ENCODE measurements at places on chromosomes 4 and X. TPM values are rescaled to one million over a fixed set of nuclear protein-coding genes. Genes with fewer than 3 reads are reported as not detected.

ADH7 gene
- not detected for total RNA-seq

NHS gene
- total RNA-seq: 5.7 TPM

CNKSR2 gene
- 3.7 TPM for total RNA-seq

NPFFR2 gene
- total RNA-seq: not detected

NHSL2 gene
- 0.38 TPM for total RNA-seq

MAGEE2 gene
- total RNA-seq: not detected

FAM47E gene
- not detected for total RNA-seq

F9 gene
- not detected for total RNA-seq

ANOS1 gene
- 0.05 TPM for total RNA-seq

EDA gene
- 0.76 TPM for total RNA-seq

NIPAL1 gene
- 0.94 TPM for total RNA-seq

ERVMER34-1 gene
- total RNA-seq: 1.2 TPM

NAP1L3 gene
- total RNA-seq: 0.37 TPM

DHRSX gene
- total RNA-seq: 38.2 TPM

RENBP gene
- 0.07 TPM for total RNA-seq

ERCC6L gene
- total RNA-seq: 14.3 TPM

RHOXF1 gene
- total RNA-seq: not detected

PDCL2 gene
- total RNA-seq: not detected

IL1RAPL2 gene
- not detected for total RNA-seq

MAGEB2 gene
- total RNA-seq: not detected

BCORL1 gene
- 8.4 TPM for total RNA-seq

GPR119 gene
- not detected for total RNA-seq

DMD gene
- 0.03 TPM for total RNA-seq

FGF5 gene
- total RNA-seq: 1.0 TPM

NDST3 gene
- not detected for total RNA-seq

TMEM150C gene
- 0.89 TPM for total RNA-seq

TRPC5OS gene
- total RNA-seq: not detected

GPAT3 gene
- total RNA-seq: 46.2 TPM

UGT8 gene
- 0.09 TPM for total RNA-seq

STX18 gene
- total RNA-seq: 23.2 TPM

NUP62CL gene
- total RNA-seq: 18.1 TPM

CTSO gene
- total RNA-seq: 1.1 TPM

EXOC1L gene
- not detected for total RNA-seq
